ENCODE measurements at places on chromosomes 16 and 17.

DNA sequence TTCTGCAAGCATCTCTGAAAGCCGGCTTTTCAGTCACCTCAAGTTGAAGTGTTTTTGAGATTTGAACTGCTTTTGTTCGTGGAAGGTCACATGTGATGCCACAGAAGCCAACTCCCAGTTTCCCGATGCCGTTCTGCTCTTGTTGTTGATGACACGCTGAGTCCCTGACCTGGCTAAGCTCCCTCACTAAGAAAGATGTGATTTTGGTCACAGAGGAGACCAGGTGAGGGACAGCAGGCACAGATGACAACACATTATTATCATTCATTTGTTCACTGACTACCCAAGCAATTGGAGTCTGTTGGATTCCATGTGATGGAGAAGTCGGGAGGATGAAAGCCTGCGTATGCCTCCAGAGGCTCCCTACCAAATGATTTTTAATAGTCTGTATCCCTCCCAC is 822.4 kb upstream of the RBFOX1 start:
- DNase-seq = no peak

DNA sequence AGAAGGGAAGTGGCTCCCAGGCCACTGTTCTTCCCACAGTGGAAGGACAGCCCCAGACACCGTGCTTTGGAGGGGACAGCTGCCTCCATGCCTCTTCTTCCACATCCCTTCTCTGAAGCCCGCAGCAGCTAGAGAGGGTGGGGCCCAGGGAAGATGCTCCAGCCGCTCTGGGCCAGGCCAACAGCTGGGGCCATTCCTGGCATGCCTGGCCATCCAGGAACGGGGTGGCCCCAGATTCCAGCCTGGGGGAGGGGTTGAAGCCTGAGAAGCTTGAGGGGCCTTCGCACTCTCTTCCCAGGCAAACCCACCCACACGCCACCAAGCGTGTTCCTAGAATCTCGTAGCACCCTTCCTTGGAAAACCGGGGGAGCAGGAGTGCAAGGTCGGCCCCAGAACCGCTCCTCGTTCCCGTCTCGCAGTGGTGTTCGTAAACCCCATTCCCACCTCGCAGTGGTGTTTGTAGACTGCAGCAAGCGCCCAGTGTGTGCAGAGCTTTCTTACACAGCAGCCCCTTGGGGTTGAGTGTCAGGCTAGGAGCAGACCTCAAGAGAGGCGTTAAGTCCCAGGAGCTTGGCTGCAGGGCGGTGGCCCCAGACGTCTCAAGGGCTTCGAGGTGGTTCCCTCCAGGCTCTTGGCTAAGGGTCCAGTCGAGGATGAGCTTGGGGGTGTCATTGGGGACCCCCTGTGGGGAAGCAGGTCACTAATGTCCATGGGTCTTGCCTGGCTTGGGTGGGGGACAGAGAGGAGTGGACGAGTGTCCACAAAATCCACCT is 2.7 kb downstream of the CDH15 start:
- no peak for DNase-seq

DNA sequence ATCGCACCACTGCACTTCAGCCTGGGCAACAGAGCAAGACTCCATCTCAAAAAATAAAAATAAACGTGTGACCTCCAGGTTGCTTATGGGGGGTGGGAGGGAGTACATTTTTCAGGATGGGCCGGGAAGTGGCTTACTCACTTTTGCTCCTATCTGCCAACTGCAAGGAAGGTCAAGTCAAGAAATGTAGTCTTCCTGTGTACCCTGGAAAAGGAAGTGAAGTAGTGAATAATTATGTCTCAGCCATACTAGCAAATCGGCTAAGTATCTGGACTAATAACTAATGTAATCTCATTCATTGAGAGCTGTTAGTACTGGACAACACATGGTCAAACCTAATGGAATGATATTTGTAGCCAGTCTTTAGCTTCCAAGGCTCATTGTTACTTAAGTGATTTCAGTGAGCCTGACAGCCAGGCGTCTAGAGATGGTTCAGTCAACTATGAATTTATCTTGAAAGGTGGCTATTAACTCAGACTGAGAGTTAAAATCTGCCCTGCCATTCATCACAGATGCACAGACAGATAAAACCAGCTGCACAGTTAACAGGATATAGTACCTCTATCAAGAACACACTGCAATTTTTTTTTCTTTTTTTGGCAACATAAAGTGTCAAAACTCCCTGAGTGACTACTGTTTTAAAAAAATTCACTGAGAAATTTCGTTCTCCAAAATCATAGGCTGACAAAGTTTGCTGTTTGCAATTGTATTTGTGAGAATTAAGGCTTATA is 3.7 kb upstream of the TACO1 start:
- no peak for DNase-seq

GRCh38 chr17:7296189-7296861 is 1.9 kb upstream of the YBX2 start:
- peak; percentile 42 for DNase-seq

DNA sequence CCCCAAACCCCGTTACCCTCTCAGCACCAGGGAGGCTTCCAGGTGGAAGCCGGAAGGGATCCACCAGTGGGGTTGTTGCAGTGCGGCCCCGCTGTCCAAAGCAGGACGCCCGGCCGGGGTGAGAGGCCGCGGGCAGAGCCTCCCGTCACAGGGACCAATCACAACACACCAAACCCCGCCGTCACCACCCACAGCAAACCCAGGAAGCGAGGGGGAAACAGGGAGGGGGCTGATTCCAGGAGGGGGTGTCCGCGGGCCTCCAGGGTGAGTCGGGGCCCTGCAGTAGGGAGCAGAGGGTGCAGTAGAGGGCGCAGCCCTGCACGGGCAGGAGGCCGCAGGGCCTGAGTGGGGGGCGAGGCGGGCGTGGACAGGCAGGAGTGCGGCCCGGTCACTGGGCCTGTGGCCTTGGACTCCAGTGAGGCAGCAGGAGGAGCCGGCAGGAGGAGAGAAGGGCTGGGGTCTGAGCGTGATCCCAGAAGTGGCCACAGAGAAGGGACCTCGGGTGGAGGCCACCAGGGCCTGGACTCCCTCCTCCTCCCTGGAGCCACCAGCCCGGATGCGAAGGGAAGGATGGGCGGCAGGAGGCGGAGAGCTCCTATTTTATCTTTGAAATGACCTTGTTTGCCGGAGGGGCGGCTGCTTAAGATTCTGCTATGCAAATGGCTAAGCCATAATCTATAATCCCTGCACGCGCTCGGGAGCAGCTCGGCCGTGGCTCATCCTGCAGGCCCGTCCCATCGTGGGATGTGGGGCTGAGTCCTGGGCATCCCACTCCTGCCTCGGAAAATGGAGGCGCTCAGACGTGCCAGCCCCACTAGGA is 41.5 kb downstream of the ZFPM1 start:
- DNase-seq = no peak

GRCh38 chr16:27429330-27429871 is 27.4 kb downstream of the IL21R start:
- DNase-seq = no peak

Data from activated CD4-positive, alpha-beta T cell treated with anti-CD3 and anti-CD28 coated beads for 1 hour (primary cell).